ENCODE measurements at places on chromosomes 7 and 10.

DNA sequence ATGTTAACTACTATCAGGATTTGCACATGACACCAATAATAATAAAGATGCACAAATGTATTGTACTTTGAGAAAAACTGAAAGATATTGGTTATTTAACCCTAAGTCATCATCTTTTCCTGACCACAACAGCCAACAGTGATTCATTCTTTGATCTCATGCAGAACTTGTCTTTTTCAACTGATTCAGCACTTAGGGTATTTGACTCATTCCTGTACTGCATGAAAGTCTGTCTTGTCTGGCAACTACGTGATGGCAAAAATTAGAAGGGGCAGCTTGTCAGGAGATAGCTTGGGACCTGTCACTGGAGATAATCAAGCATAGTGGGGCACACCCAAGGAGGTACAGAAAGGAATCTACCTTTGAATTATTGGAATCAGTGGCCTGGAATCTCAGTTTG lies 77.8 kb upstream of the LRRC17 start:
- no peak for DNase-seq

GRCh38 chr7:101236292-101236835 lies 1.2 kb downstream of the CLDN15 start:
- DNase-seq: no peak

- no peak for DNase-seq
Measured at GRCh38 chr7:16051561-16052255, 365.2 kb upstream of the MEOX2 start.

DNA sequence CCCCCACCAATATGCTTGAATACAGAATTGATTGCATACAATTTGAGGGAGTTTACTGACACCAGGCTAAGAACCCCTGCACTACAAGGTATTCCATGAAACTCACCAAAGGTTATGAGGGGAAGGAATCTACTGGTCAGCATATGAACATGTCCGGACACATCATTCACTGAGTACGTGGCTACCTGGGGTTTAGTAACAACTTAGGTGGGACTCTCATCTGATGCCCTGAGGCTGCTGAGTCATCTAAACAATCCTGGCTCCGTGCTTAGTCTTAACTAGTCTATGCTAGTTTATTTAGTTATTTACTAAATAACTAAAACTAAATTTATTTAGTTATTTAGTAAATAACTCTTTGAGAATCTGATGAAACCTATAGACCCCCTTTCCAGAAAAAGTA lies 11.3 kb downstream of the PI4K2A start:
- DNase-seq: no peak

GRCh38 chr7:82017334-82017943 lies 247.6 kb upstream of the HGF start:
- no peak for DNase-seq

GRCh38 chr10:30812018-30812851 lies 182.7 kb upstream of the LYZL2 start:
- DNase-seq: no peak

DNA sequence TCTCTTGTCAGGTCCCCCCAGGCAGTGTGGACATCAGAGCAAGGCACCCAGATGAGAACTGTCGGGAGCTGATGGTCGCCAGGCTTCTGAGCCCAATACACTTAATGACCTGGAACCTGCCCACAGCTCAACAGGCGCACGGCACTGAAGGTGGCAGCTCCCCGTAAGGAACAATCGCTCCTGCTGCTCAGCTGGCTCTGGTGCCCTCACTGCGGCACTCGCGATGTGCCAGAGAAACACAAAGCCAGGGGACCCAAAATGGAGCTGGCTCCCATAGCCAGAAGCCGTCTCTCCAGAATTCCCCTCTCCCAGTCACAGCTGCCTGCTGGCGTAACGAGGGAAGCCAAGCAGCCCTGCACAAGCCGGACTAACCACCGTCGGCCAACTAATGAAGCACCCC lies 6.3 kb downstream of the CALN1 start:
- no peak for DNase-seq

GRCh38 chr10:124019886-124020797 lies 73.3 kb downstream of the CHST15 start:
- DNase-seq: no peak

DNA sequence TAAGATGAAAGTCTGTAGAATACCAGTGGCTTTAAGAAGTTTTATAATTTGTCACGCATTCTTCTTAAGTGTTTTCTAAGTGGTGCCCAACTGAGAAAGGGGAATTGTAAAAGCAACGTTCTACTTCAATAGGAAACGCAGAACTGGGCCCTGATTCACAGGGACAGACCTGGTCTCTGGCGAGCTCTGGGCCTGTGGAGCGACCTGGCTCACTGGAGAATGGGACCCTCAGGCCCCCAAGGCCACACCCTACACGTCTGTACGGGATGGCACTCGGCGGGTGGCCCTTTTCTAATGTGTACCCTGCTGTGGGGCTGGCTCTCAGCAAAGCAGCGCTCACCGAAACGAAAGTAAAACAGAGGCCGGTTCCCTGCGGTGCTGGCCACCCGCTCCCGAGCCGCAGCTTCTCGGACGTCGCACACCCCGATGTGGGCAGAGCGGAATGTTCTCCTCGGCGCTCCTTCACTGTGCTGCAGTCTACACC lies 205.0 kb downstream of the DIP2C start:
- no peak for DNase-seq

DNA sequence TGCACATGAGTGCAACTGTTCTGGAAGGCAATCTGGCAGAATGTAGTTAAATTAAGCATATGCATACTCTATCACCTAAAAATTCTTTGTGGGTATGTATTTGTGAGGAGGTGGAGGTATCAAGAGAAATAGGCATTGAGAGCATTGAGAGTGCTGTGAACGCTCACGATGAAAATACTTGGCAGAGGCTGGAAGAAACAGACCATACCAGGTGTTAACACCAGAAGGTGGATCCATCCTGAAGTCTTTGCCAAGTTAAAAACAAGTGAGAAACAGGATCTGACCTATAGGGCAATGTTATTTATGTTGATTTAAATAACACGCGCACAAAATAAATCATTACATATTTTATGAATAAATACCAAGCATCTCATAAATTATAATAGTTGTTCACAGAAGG lies 311.6 kb downstream of the PCLO start:
- DNase-seq: no peak

- DNase-seq: no peak
Measured at GRCh38 chr10:12971001-12971788, 30.3 kb downstream of the CCDC3 start.

GRCh38 chr10:7906128-7906527 lies 87.8 kb downstream of the TAF3 start:
- DNase-seq: no peak

GRCh38 chr10:102167861-102168260 lies 15.7 kb downstream of the NOLC1 start:
- DNase-seq: no peak

DNA sequence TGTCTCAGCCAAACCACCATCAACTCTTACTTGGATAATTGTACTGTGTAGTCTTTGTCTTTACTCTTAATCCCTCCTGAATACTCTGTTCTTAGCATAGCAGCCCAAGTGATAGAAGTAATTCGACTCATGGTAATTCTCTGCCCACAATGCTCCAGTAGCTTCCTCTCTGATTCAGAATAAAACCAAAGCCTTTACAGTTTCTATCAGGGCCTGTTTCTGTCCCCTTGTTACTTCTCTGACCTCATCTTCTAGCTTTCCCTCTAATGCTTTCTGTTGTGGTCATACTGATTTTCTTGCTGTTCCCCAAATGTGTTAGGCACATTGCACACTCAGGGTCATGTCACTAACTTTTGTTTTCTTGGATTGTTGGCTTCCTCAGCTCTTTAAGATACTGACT lies 8.0 kb downstream of the ZNF518A start:
- DNase-seq: no peak

DNA sequence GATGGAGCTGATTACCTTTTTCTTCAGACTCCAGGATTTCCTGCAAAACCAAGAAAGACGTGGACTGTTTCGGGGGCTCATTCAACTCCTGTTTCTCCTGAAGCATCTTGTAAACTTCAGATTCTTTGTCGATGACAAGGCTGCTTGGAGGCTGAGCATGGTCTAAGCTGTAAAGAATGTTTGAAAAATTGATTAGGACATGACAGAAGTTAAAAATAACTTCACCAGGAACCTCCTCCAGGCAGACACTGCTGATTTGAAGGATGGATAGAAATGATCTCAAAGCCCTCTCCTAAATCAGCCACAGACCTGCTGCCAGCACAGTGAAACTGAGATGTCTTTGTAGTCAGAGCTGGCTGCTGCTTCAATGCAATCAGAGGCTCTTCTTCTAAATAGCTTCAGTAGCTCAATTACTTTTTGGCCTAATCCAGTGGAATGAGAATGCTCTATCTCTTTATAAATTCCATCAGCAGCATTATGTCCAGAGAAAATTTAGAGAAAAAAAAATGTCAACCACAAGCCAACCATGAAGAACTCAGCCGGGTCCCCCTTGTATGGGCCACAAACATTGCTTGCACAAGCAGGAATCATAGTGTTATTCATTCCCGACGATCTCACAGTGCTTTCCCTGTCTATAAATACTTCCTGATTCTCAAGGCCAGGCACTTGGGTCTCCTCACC lies 43.5 kb downstream of the PDLIM1 start:
- DNase-seq: no peak

DNA sequence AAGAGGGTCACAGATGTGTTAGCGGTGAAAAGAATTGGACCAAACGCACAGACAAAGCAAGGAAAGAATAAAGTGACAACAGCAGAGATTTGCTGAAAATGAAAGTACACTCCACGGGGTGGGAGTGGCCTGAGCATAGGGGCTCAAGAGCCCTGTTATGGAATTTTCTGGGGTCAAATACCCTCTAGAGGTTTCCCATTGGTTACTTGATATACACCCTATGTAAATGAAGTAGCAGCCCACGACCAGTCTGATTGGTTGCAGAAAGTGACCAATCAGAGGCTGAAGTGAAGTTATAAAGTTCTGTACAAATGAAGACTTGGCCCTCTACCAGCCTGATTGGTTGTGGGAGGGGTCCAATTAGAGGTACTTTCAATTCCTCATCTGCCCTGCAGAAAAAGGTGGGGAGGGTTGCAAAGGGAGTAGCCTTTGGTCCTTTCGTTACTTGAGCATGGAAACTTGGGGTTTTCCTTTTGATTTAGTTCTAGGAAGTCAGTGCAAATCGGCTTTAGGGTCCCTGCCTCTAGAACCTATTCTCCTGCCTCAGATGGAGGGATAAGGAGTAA lies 125.6 kb upstream of the PRPS1L1 start:
- no peak for DNase-seq

GRCh38 chr7:132118641-132119040 lies 457.6 kb downstream of the PLXNA4 start:
- DNase-seq: no peak

DNA sequence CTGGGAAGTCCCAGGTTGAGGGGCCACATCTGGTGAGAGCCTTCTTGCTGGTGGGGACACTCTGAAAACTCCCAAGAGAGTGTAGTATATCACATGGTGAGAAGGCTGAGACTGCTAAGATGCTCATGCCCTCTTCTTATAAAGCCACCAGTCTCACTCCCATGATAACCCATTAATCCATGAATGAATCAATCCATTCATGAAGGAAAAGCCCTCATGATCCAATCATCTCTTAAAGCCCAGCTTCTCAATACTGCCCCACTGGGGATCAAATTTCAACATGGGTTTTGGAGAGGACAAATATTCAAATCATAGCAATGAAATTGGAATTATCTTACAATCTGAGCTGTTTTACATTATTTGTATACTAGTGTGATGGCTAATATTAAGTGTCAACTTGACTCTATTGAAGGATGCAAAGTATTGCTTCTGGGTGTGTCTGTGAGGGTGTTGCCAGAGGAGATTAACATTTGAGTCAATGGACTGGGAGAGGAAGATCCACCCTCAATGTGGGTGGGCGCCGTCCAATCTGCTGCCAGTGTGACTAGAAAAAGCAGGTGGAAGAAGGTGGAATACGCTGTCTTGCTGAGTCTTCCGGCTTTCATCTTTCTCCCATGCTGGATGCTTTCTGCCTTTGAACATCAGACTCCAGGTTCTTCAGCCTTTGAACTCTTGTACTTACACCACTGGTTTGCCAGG lies 14.3 kb upstream of the UBE2D1 start:
- no peak for DNase-seq

GRCh38 chr7:88669913-88670312 lies 89.6 kb upstream of the ZNF804B start:
- DNase-seq: no peak

GRCh38 chr10:49254556-49255318 lies 44.2 kb upstream of the C10orf71 start:
- no peak for DNase-seq

DNA sequence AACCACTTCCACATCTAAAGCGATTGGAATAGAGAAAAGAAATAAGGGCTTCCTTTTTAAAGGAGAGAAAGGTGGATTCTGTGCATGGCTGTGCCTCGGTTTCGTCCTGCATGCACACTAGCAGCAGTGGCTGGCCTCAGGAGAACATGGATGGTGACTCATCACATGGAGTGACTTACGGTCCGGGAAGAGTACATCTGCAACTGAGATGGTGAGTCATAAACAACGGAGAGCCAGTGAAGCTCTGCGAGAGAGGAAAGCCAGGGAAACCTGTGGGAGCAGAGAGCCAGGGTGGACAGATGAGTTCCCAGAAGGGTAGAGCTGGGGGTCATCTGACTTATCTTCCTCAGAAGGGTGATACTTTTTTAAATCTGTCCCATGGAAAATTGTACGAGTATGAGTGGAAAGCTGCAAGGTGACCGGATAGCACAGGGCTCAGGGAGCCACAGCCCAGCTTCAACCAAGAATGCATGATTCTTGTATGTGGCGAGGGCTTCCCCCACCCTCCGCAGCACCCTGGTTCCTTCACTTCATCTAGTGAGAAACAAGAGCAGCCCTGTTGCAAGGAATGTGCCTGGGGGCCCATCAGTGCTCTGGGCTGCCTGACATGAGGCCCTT lies 259.1 kb downstream of the KLF6 start:
- DNase-seq: no peak

- peak; percentile 26 for DNase-seq
Measured at GRCh38 chr7:51369746-51370145, 53.1 kb upstream of the COBL start.

GRCh38 chr10:86659161-86659691 lies 4.9 kb downstream of the OPN4 start:
- DNase-seq: no peak

GRCh38 chr10:97550336-97551149 lies 22.0 kb upstream of the ANKRD2 start:
- DNase-seq: no peak

GRCh38 chr7:127943541-127944521 lies 87.4 kb downstream of the LRRC4 start:
- DNase-seq: no peak

DNA sequence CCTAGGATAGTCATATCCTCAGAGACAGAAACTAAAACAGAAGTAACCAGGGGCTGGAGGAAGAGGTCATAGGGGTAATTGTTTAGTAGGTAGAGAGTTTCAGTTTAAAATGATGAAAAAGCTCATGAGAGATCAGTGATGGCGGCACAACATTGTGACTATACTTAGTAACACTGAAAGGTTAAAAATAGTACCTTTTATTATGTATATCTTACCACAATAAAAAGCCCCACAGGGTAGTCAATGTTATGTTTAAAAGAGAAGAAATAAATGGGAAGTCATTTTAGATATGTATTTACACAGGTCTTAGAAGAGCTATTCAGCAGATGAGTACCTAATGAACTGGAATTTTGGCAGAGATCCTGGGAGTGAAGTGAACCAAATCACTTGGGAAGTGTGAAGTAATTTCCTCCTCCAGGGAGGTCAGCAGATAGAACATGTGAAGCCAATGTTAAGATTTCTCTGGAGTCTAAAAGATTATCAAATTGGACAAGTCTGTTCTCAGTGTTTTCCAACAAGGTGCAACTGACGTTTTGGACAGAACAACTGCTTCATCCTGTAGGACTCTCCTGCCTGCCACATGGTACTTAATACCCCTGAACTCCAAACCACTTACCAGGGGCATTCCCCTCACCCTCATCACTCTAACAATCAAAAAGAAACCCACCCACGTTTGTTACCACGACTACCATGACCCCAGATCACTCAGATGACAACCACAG lies 6.4 kb downstream of the CDCA7L start:
- DNase-seq: no peak

Data from NCI-H1930 (cell line).